ENCODE measurements at places on chromosomes 7 and 10.

GRCh38 chr7:46089281-46089680 lies 168.2 kb upstream of the IGFBP3 start:
- no peak overlapping the region for H3K4me3 ChIP-seq
- DNase-seq: no peak
- H3K36me3 ChIP-seq: no peaks in the 10 kb centered on the region
- H3K27ac ChIP-seq: no peak overlapping the region
- H3K4me1 ChIP-seq: no peaks in the 10 kb centered on the region

GRCh38 chr7:3956949-3957348 lies 655.9 kb downstream of the SDK1 start:
- no peaks in the 10 kb centered on the region for H3K27me3 ChIP-seq
- no peak overlapping the region for H3K4me3 ChIP-seq
- H3K27ac ChIP-seq: no peak overlapping the region
- DNase-seq: no peak

- DNase-seq: peak; percentile 54
- peaks cover 7% of the 10 kb centered on the region for H3K4me1 ChIP-seq
These were observed 27.8 kb downstream of the DENND10 start for GRCh38 chr10:119131512-119132240.

DNA sequence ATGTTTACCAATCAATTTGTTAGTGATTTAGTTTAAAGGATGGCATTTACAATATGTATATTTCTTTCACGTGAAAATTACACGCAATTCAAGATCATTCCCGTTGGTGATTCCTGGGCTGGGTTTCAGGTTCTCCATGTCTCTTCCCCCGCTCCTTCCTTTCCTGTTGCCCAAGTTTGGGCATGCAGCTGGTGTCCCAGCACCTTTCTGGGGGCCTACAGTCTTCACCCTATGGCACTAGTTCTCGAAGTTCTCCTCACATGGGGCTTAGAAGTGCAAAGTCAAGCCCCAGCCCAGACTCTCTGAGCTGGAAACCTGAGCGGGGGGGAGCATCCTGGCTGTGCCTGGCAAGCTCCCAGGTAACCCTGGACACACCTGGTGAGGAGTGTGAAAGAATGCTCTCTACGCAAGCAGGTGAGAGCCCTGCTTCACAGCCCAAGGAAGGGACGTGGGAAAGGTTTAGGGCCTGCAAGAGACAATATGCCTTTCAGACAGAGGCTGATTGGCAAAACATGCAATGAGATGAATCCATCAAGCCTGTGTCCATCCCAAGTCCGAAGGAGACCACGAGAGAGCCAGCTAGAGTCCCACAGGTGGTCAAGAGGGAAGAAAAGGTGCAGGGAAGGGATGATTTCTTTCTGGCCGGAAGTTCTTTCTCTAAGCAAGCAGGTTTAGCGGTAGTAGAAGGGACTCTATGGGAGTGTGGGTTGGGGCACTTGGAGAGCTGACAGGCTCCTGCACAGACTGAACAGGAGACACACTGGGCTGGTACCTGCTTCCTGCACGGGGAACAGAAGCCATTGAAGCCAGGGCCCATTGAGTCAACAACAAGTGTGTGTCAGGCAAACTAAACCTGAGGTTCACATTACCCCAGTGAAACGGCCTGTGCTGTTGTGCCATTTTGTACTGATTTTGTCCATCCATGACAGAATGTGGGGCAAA lies 131.1 kb downstream of the ADARB2 start:
- no peak overlapping the region for H3K4me3 ChIP-seq
- H3K27me3 ChIP-seq: peaks cover 84% of the 10 kb centered on the region
- no peaks in the 10 kb centered on the region for H3K36me3 ChIP-seq
- H3K27ac ChIP-seq: no peak overlapping the region
- no peaks in the 10 kb centered on the region for H3K4me1 ChIP-seq

Measured in A673 (cell line).